ENCODE measurements at places on chromosomes 11 and 22.

DNA sequence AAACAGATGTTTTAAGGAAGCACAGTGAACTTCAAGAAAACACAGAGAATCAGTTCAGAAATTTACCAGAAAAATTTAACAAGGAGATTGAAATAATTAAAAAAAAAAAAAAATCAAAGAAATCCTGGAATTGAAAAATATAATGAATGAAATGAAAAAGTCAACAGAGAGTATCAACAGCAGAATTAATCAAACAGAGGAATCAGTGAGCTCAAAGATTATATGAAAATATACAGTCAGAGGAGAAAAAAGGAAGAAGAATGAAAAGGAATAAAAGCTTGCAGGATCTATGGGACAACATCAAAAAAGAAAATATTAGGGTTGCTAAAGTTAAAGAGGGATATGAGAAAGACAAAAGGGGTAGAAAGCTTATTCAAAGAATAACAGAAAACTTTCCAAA, 82.3 kb downstream of the XRRA1 start:
- DNase-seq: no peak

DNA sequence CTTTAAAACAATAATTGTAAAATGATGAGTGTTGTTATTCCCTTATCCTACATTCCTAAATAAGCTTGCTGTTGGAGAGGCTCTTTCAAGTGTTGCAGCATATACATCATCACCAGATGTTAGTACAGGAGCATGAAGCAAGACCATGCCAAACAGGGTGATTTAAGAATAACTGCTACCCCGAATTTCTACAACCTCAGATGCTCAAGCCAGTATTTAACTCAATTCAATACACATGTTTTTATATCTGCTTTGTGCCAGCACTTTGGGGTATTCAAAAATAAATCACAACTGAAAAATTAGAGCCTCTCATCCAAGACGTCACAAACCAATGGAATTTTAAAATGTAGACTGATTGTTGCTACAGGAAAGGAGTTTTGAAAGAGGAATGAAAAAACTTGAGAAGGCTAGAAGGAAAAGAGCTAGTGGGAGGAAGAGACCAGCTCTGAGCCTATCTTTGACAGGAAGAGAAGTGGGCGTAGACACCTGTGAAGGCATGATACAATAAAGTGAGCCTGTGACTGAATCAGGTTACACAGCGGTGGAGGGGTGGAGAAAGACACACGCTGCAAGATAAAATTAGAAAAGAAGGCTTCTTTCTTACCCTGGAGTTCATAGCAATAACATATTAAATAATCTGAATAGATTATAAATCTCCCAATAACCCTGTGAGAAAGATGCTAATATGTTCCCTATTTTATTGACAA, 95.8 kb downstream of the DLG2 start:
- DNase-seq: peak; percentile 0

DNA sequence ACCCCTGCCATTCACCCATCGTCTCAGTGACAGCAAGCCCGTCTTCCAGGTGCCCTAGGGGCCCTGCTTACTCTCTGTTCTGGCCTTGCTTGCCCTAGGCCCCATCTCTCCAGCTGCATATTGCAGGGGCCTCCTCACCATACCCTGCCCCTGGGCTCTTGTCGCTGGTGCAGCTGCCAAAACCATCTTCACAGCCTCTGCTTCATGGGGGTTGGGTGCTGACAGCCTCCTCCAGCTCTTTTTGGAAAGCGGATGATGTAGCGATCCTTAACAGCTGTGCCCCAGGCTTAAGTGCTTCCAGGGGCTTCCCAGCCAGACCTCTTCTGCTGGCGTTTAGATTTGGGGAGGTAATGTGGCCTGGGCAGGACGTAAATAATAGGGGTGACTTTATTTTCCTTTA, 61.2 kb upstream of the SUSD2 start:
- DNase-seq: no peak

DNA sequence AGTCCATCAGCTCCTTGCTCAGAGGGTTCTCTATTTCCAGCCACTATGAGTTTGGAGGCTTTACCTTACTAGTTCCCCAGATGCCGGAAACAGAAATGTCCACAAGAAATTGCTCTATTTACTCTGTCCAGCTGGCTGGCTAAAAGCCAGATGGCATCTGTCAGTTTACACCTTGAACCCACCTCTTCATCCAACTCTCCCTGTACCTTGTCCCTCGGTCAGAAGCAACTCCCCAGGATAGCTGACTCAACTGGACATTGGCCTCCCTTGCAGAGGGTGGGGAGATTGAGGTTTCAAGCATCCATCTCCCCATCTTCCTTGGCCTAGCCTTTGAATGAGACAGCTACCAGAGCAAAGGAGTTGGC, 1.7 kb downstream of the C2CD2L start:
- no peak for DNase-seq
